ENCODE measurements at places on chromosomes 7 and 10.

DNA sequence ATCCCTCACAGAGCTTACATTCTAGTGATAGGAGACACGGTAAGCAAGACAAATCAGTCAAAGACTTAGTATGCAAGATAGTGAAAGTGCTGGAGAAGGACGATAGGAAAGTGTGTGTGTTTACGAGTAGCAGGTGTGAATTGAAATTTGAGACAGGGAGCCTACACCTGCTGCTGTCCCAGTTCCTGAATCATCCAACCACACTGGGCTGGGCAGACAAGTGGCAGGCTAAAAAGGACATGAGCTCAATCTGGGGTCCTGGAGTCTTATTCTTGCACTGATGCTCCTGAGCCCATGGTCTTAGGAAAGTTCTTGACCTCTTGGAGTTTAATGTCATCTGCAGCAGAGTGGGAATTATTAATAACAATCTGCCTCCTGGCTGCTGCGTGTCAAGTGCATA lies 16.2 kb downstream of the RBP3 start:
- no peak for DNase-seq

GRCh38 chr7:90190995-90191394 lies 20.5 kb upstream of the STEAP2 start:
- DNase-seq = no peak

DNA sequence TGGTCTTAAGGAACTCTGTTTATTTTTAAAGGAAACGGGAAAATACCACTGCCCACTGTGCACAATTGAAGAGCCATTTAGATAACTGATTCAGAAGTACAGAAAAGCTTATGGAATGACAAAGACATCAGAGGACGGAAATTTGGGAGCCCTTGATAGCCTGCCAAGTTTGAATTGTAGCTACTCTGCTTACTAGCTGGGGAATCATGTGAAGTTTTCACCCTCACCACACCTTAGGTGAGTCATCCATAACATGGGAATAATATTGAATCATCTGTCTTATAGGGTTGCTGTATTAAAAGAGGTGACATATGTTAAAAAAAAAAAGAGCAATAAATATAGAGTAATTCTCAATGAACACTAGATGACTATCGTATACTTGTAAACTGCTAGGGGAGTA lies 1104.2 kb downstream of the GATA3 start:
- no peak for DNase-seq

DNA sequence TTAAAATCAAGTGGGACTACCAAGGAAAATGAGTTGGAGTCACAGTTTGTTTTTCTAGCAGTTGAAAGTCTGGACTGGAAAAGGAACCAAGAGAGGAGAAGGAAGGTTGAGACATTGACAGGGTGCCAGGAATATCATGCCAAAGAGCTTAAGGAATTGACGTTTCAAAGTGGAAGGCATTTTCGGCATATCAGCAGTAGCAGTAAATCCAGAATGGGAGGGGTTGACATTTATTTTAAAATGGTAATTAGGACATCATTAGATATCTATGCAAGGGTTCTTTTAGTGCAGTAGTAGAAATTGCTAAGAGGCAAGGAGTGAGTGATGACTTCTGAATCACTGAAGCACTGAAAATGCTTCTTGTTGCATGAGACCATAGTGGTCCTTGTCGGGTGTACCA lies 335.9 kb upstream of the PLXDC2 start:
- DNase-seq = no peak

GRCh38 chr7:134957005-134957404 lies 29.3 kb upstream of the AGBL3 start:
- DNase-seq = no peak

- no peak for DNase-seq
Measured at GRCh38 chr7:13988065-13988464, 1.4 kb downstream of the ETV1 start.

DNA sequence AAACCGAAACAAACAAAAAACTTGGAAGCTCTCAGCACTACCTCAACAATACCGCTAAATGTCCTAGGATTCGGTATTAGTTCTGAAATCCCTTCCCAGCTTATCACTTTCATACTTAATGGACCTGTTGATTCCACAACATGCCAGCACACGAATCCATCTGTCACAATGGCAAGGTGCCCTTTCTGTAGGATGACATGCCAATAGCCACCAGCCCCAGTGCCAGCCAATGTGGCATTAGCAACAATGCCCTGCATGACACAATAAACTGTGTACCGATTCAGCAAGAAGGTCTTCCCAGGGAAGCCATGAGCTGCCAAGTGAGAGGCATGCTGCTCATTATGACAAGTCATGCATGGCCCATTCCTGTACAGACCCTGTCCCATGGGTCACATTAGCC lies 35.6 kb upstream of the CHCHD3 start:
- no peak for DNase-seq

DNA sequence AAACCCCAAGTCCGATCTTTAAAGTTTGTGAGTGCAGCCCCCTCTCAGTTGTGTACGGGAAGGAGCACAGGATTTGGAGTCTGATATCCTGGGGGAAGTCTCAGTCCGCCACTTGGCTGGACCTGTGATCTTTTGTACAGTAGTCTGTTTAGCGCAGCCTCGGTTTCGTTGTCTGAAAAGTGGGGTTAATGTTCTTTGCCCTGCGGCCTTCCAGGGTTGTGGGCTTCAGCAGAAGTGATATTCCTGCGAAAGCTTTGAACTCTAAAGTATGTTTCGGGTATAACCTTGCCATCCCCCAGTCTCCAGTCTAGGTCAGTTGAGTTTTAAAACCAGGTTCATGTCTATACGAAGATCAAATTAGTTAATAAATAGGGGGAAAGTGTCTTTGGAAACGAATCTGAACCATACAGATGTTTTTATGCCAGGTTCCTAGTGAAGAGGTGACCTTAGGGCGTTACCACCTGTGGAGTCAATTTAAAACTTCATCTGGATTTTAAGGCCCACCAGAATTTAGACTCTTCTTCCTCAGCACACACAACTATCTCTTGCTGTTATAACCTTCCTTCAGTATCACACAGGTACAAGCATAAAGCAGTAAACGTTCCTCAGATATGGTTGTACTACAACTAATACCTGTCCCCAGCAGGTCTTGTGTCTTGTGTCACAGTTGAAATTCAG lies 904 bp downstream of the R3HCC1L start:
- DNase-seq = no peak

Measured in CD8-positive, alpha-beta memory T cell (primary cell).